ENCODE measurements at places on chromosomes 7 and 10. TPM values are rescaled to one million over a fixed set of nuclear protein-coding genes. Genes with fewer than 3 reads are reported as not detected.

GRCh38 chr7:110891197-110891596, 199.7 kb upstream of the LRRN3 start:
- no peak for DNase-seq

GRCh38 chr10:58175990-58176900, 91.4 kb downstream of the IPMK start:
- no peak for DNase-seq

GRCh38 chr10:132677473-132678227, 108.3 kb downstream of the NKX6-2 start:
- peak; percentile 31 for DNase-seq

GRCh38 chr10:7696545-7696944, 6.6 kb upstream of the ITIH2 start:
- DNase-seq: no peak

- DNase-seq: no peak
Observed at GRCh38 chr7:68892236-68892635, 706.0 kb upstream of the AUTS2 start.

GRCh38 chr7:134792968-134793367, 13.5 kb downstream of the CALD1 start:
- DNase-seq: peak; percentile 47

SYCE1 gene
- 0.30 TPM for polyA plus RNA-seq

DNA sequence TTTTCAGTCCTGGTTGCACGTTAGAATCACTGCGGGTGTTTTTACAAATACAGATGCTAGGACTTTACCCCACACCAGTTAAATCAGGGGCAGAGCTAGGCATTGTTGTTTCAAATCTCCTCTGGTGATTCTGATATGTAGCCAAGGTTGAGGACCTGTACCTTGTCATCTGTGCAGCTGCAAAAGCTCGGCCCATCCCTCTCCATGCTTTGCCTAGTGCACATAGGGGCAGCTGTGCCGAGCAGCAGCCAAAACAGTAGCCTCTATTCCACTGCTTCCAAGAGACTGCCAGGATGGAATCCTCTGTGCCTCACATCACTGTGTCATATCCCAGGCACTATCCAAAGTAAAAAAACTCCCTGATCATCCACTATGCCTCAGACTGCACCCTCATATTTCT, 181.3 kb downstream of the CDK14 start:
- DNase-seq: no peak

- no peak for DNase-seq
Observed at GRCh38 chr7:101593556-101593955, 35.5 kb downstream of the MYL10 start.

CPA1 gene
- 0.56 TPM for polyA plus RNA-seq

DNA sequence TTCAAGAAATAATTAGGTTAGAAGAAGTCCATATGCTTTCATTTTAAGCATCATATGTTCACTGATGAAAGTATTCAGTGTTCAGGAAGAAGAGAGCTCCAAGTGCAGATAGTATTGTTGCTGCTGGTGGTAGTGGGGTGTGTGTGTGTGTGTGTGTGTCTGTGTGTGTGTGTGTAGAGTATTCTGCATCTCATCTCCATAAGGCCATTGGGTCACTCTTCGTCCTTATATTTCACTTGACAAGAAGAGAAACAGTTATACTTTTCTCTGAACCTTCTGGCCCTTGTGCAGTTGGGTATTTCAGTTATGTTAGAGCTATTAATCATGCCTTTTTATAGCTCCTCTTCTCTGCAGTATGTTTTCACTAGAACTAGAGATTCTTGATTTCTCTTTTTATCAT, 26.2 kb downstream of the ADAM22 start:
- no peak for DNase-seq

- DNase-seq: no peak
Observed at GRCh38 chr7:118233799-118234198, 9.3 kb downstream of the ANKRD7 start.

PMPCB gene
- 52.0 TPM for polyA plus RNA-seq

DNA sequence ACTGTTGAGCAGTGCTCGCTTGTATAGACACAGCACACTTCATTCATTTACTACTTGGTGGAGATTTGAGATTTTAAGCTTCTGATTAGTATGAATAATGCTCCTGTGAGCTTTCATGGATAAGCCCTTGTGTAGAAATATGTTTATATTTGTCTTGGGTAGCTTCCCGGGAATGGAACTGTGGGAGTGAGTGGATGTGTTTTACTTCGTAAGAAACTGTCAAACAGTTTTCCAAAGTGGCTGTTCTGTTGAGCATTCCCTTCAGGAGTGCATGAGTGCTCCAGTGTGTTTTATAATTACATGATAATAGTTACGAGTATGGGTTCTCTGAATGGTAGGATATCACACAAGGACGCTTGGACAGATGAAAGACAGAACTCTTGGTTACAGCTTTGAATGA, 49.4 kb downstream of the VWC2 start:
- DNase-seq: no peak

FAM180A gene
- polyA plus RNA-seq: 0.13 TPM

- DNase-seq: no peak
Observed at GRCh38 chr7:155071916-155072571, 1.9 kb downstream of the HTR5A start.

- DNase-seq: no peak
Observed at GRCh38 chr10:130773941-130774340, 537.6 kb downstream of the TCERG1L start.

DNA sequence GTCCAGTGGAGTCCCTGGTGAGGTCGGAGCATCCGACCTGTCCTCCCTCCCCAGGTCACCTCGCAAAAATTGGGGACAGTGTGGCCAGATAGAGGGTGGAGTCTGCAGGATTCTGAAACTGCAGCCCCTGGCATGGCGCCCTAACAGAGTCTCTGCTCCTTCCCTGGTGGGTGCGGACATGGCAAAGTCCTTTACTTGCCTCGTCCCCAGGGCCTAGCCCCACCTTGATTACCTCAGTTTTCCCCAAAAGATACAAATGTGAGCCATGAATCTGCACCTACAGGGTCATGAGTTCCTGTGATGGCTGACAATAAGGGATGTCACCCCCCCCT, 47.7 kb downstream of the NPVF start:
- no peak for DNase-seq

AMZ1 gene
- polyA plus RNA-seq: 0.03 TPM

DNA sequence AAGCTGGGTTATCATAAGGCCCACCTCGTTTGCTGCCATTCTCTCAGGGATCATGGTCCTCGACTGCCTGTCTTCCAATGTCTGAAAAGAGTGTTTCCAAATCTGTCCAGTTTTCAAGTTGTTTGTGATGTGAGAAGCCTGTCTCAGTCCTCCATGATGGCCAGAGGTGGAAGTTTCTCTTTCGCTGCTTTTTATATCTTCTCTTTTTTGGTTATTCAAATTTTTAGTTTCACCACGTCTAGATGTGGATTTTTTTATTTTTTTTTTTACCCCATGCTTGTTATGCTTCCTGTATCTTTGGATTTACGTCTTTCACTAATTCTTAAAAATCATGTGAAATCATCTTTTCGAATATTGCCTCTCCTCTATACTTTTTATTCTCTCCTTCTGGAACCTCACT, 6.1 kb upstream of the RBM33 start:
- DNase-seq: no peak

GRCh38 chr10:76624470-76624869, 1013.1 kb downstream of the KCNMA1 start:
- DNase-seq: no peak

GRCh38 chr10:7937315-7937945, 117.1 kb upstream of the GATA3 start:
- no peak for DNase-seq

DNA sequence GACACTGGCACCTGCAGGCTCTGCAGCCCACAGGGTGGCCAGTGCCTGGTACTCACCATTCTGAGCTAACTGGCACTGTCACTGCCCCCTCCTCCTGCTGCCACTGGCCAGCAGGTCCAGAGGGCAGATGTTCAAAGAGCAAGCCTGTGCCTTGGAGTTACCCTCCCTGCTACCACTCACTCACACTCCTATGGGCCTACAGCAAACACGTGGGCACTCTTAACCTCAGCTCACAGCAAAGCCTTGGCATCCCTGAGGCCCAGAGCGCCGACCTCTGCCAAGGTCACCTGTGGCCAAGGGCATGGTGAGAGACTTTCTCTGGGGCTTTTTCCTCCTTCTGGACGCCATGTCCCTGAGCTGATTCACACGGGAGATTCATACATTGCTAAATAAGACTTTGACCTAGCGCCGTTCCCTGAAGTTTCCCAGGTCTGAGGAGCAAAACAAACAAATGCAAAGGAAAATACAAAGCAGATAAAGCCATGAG, 270.0 kb upstream of the PPP2R2D start:
- DNase-seq: no peak

- no peak for DNase-seq
Observed at GRCh38 chr10:102227050-102227449, 951 bp downstream of the ELOVL3 start.

DNA sequence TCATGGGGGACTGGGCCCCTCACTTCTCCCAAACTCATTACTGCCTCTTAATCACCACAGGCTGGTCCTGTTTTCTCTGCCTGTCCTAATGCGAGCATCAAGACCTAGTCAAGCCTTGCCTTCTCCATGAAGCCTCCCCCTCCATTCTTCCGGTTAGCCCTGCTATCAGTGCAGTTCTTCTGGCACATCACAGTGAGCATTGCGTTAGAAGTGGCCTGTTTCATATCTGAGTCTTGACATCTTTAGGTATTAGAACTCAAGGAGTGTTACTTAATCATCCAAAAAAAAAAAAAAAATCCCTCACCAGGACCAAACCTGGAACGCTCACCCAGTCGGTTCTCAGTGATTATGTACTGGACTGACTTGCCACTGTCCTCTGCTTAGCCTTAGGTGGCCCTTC, 17.4 kb downstream of the SNX10 start:
- no peak for DNase-seq

SFTPA2 gene
- polyA plus RNA-seq: 0.05 TPM

DNA sequence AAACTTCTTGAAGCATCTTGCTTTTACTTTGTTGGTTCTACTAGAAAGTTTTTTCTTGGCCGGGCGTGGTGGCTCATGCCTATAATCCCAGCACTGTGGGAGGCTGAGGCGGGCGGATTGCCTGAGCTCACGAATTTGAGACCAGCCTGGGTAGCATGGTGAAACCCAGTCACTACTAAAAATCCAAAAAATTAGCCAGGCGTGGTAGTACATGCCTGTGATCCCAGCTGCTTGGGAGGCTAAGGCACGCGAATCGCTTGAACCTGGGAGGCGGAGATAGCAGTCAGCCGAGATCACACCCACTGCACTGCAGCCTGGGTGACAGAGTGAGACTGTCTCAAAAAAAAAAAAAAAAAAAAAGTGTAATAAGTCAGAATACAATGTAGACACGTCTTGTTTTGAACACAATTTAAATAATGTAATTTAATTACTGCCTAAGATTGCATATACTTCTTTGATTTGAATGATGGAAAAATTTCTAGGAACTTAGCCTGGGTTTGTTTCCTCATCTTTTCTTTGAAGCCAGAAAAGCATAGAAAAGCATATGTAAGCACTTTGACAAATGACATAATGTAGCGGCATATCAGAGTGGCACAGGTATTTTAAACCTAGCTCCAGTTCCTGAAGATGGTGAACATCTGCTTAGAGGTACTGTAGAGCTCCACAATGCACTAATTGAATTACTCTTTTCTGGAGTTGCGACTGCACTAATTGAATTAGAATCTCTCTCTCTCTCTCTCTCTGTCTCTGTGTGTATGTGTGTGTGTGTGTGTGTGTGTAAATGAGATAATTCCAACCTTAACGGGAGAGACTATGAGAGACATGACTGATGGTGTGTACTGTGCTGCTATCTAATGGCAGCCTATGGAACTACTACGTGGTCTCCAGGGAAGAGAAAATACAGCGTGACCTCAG, 87.8 kb downstream of the BTRC start:
- DNase-seq: no peak

SPDYE9 gene
- polyA plus RNA-seq: not detected

KCNMA1 gene
- 49.0 TPM for polyA plus RNA-seq

DNA sequence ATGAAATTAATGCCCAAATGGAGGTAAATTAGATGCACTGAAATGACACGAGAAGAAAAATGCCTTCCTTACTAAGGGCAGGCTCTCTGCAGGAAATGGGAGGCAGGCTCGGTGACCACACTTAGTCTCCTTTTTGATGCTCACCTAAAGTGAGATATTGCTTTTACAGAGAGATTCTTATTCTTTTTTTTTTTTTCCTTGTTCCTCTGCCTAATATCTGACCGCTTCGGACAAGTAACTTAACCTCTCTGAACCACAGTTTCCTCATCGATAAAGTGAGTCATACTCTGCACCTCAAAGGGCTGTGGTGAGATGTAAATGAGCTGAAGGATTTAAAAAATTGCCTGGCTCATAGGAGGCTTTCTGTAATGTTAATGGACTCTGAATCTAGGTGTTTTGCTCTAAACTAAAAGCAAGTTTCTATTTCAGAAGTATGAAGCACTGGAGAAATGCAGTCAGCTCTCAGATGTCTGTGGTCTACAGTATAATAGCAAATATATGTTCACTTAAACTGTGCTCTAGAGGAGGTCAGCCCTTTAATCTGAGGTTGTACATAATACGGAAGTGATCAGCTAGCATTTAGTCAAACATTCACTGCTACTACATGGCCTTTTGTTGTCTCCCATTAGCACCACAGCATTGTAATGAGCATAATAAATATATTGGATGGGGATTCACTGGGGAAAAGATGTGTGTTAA, 23.2 kb downstream of the NKX2-3 start:
- no peak for DNase-seq

NAMPT gene
- polyA plus RNA-seq: 74.0 TPM

UPK3B gene
- polyA plus RNA-seq: 0.13 TPM

GRCh38 chr10:102608487-102608886, 35.8 kb upstream of the TRIM8 start:
- DNase-seq: no peak

CAMK2B gene
- polyA plus RNA-seq: 14.5 TPM

GRCh38 chr7:4109481-4110110, 572.5 kb upstream of the FOXK1 start:
- DNase-seq: no peak

OR6B1 gene
- polyA plus RNA-seq: not detected

CYP26C1 gene
- 0.03 TPM for polyA plus RNA-seq

SFTPA1 gene
- polyA plus RNA-seq: 0.39 TPM

DNA sequence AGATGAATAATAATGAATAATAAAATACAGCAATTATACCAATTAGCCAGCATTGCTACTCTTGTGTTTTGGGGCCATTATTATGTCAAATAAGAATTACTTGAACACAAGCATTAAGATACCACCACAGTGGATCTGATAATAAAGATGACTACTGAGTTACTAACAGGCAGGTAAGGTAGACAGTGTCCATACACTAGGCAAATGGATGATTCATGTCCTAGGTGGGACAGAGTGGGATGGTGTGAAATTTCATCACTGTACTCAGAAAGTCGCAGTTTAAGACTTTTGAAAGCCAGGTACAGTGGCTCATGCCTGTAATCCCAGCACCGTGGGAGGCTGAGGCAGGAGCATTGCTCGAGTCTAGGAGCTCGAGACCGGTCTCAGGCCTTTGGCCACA, 8.7 kb upstream of the UNC5B start:
- DNase-seq: no peak

DNA sequence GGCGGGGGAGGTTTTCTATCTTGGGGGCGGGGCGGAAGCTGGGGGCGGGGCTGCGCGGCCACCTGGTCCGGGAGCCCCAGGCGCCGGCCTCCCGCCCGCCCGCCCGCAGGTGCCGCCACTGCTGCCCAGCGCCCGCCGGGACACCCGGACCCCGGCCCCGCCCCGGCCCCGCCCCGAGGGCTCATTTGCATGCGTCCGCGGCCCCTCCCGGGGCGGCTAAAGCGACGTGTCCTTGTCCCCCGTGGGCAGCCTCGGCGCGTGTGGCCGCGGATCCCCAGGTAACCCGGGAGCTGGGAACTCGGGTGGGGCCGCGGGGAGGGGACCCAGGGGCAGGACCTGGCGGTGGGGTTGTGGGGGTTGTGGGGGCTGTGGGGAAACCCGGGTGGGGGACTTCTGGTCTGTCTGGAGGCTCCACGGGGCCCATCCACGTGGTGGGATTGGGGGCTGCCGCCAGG, at the start of gene BHLHA15:
BHLHA15 (plus strand) TSS at position 219 of the 455 bp plus-strand sequence. CDS start 871 bp downstream, outside the sequence.
- DNase-seq: no peak
